Fibroblast of the aortic adventitia (primary cell): ENCODE measurements at places on chromosomes 4 and X. TPM values are rescaled to one million over a fixed set of nuclear protein-coding genes. Genes with fewer than 3 reads are reported as not detected.

UCP1 gene
- total RNA-seq, result not detected in 2 replicates

- no peak for DNase-seq
These were observed 10.1 kb downstream of the SEC24D start for GRCh38 chr4:118825799-118826198.

GPAT3 gene
- total RNA-seq, result 10.7 and 15.2 TPM in 2 replicates

DNA sequence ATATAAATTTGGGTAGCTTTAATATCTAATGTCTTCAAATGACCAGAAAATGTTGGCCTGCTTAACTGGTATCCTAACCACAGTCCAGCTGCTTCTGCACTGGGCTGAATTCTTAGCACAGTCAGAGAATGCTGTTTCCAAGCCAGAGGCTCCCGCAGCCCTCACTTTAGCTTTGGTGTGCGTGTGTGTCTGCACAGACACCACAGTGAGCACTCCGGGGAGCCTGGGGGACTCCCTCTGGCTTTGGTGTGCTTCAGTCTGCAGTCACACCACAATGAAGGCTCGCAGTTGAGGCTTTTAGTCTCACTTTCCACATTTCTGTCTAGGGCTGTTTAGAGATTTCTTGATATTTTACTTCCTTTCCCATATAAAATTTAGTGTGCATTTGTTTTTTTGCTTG, 53.6 kb downstream of the APOO start:
- no peak for DNase-seq

- no peak for DNase-seq
These were observed 15.6 kb downstream of the LAMTOR3 start for GRCh38 chr4:99878604-99879003.

- no peak for DNase-seq
These were observed 293.2 kb upstream of the LCORL start for GRCh38 chr4:18314731-18315130.

DNA sequence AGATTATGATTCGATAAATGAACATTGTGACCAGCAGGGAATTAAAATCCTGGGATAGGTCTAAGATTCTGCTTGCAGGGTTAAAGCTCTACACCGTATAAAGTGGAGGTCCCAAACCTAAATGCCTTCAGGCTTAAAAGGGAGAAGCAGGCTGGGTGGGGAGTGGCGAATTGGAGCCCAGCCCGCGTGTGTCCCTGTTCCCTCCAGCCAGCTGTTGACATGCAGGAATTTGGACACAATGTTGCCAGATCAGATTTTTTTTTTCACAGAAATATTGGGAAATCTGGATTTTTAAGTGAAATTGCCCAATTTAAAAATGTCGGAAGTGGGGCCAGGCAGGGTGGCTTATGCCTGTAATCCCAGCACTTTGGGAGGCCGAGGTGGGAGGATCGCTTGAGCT, 60.5 kb downstream of the ELF4 start:
- DNase-seq, result peak; percentile 17

DNA sequence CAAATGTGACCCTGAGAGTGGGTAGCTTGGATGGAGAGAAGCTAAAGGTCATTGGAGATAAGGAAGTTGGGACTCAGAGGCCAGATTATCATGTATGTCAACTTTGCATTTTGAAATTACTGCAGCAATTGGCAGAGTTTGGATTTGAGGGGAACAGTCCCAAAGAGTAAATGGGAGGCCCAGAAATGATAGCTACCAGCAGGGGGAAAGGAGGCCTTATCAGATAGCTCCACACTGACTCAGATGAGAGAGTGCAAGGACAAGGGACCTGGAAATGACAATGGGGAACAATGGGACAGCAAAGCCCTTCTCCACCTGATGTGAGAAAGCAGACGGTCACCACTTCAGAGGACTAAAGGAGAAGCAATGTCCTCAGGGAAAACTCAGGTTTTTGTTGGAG, 201.5 kb upstream of the JADE1 start:
- no peak for DNase-seq

NALF2 gene
- total RNA-seq, result not detected in 2 replicates

DNA sequence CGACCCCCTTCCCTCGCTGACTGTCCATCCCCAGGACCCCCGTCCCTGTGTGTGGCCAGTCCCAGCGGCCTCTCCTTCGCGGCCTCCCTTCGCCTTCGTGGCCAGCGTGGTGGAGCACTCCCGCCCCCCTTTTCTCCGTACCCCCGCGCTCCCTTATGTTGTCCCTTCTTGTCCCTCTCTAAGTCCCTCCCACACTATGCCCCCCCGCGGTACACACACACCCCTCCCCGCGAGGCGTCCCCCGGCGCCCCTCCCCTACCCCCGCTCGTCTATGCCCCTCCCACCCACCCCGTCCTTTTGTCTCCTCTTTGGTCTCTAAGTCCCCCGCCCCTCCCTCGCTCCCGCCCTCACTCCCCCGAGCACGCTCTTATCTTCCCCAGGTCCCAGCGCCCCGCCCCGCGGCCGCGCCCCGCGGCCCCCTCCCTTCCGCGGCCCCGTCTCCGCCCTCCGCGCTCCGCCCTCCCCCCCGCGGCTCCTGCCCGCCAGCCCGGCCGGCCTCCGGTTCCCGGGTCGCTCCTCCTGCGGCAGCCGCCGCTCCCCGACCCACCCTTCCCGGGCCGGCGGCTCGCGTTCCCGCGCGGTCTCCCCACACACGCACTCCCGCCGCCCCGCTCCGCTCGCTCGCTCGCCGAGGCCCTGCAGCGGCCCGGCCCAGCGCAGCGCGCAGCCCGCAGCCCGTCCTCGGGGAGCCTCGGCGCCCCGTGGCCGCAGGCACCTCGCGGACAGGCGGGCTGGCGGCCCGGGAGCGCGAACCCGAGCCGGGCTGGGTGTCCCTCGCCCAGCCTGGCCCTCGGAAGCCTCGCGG, 26.3 kb downstream of the UTP14A start:
- peak; percentile 86 for DNase-seq

GRCh38 chr4:73172161-73172560, 86.4 kb downstream of the ANKRD17 start:
- peak; percentile 40 for DNase-seq

TMEM150C gene
- total RNA-seq, result 0.45 and 1.9 TPM in 2 replicates

- DNase-seq, result no peak
These were observed 637.4 kb downstream of the ZNF674 start for GRCh38 chrX:45907786-45908185.

DNA sequence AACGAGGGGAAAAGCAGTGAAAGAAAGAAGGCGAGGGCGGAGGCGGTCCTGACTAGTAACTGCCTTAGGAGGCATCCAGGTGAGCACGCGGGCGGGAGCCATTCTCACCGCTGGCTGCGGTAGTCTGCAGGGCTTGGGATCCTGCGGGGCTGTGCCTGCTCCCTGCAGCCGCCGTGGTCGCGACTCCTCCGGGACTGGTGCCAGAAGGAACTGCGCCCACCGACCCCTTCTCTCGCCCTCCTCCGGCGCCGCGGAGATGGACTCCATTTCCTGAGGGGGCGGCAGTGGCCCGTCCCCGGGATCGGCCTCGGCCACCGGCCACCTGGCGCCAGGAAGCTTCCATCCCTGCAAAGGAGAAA, 543 bp downstream of the NFXL1 start:
- DNase-seq, result no peak

DNA sequence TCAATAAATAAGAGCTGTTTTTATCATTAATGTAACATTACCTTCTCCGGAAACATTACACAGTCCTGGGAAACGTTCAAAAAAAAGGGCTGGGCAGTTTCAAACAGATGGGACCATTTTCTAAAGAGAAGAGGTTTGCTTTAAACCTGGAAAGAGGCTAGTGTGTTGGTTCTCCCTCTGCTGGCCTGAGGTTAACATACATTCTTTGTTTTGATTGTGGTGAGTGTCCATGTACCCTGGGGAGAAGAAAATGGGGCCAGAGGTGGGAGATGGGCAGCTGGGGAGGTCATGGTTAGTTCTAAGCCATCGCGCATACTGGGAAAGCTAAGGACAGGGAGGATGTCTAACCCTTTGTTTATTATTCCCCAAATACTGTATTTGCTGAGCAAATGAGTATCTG, 194.7 kb downstream of the CPEB2 start:
- DNase-seq, result peak; percentile 42

LRP2BP gene
- total RNA-seq, result 0.63 and 0.74 TPM in 2 replicates

DNA sequence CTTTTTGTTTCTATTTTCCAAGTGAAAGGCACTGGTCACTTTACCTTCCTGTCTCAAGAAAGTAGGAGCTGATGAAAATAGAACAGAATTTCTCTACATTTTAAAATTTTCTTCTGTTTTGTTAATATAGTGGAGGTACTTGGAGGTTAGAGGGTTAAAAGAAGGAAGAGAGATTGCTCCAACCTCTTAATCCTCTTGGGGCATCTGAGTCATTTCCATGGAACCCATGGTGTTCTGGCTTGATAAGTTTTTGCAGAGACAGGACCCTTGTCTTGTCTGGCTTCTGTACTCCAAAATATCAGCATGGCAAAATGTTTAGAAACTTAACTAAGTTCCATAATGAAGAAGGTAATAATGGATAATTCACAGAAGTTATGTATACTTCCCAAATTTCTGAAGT, 727.2 kb downstream of the C4orf33 start:
- no peak for DNase-seq

GRCh38 chr4:65669111-65670019, 924 bp downstream of the EPHA5 start:
- DNase-seq, result peak; percentile 67

GRCh38 chr4:75037252-75037651, 104.3 kb downstream of the PARM1 start:
- no peak for DNase-seq

DNA sequence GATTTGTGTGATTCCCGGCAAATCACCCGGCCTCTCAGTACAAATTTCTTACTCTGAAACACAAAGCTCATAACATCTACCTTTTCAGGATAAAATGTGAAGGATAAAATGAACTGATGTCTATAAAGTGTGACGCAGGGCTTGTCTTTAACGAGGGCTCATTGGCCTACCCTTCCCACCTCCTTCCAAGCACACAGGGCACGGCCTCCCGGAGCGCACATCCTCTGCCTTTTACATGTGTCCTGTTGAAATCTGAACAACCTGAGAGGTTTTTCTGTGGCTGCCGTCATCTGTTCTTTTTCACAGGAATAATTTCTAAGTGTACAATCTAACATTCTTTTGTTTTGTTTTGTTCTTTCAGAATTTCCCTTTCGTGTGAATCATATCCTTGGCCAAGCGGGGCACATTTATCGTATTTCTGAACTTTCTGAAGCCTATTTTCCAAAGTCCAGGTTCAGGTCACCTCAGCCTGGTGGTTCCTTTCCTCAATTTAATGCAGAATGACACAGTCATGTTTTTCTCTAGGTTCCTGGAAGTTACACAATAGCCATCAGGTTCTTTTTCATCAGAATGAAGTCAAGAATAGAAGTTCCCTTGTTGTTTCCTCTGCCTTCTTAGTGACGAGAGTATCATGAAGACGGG, 53.1 kb upstream of the SPRY1 start:
- no peak for DNase-seq
